ENCODE measurements at places on chromosomes 4 and X.
A peak's percentile ranks its signal among the peaks of the same experiment; 100 is the strongest.

GRCh38 chrX:55484948-55485347 lies 4.7 kb downstream of the USP51 start:
- no peak for DNase-seq

DNA sequence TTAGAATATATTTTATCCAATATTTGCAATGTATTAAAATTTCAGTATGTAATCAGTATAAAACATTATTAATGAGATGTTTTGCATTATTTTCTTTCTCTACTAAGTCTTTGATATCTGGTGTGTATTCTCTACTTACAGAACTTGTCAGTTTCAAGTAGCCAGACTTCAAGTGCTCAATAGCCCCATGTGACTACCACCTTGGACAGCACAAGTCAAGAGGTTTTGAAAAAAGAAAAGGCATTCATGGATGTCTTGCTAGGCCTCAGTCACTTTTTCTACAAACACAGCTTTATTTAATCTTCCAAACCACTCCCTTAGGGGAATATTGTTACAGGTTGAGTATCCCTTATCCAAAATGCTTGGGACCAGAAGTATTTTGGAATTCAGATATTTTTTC lies 189.4 kb downstream of the QDPR start:
- DNase-seq, result no peak

DNA sequence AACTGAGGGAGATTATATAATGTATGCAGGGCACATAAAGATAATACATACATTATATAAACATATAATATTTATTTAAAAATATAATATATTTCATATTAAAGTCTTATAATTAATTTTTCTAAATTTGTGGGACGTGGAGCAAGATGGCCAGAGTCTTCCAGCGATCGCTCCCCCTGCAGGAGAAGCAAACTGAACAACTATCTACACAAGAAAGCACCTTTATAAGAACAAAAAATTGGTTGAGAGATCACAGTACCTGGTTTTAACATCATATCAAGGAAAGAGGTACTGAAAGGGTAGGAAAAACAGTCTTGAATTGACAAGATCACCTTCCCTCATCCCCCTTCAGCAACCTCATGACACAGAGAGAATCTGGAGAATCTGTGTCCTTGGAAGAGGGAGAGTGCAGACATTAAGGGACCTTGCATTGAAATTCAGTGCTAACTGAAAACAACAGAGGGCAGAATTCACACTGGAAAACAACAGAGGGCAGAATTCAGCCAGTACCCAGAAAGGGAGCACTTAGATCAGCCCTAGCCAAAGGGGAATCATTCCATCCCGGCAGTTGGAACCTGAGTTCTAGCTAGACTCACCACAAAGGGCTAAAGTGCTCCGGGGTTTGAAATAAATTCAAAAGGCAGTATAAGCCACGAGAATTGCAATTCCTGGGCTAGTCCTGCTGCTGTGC lies 262.5 kb upstream of the NDST3 start:
- no peak for DNase-seq

DNA sequence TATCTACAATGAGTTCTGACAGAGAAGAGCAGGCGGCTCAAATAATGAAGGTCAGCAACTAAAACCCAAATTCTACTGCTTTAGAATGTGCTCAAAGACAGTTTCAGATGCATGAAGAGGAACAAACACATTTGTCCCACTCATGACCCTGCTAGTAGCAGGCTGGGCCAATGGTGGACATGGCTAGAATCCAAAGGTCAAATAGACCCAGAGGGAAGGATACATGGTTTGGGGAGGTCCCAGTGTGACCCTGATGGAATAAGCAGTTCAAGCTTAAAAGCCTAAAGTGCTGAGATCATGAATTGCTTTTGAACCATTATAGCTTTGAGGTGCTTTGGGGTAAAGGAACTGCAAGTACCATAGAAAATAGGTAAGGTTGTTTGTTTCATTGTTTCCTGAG lies 450.7 kb downstream of the MID1IP1 start:
- DNase-seq, result no peak

DNA sequence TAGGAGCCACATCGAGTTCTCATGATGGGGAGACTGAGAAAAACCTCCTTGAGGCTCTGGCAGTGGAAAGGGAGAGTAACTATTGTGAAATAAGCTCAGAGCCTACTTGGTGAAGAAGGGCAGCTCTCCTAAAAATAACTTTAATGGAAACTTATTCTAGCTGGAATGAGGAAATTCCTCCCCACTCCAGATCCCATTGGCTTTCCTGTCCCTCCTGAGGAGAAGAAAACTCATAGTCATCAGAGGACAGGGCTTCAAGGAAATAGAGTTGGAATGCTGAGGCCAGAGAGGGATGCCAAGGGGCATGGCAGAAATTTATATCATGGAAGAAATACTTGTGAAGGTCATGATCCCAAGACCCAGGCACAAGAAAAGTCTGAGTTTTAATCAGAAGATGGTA lies 70.7 kb upstream of the TAPT1 start:
- no peak for DNase-seq

DNA sequence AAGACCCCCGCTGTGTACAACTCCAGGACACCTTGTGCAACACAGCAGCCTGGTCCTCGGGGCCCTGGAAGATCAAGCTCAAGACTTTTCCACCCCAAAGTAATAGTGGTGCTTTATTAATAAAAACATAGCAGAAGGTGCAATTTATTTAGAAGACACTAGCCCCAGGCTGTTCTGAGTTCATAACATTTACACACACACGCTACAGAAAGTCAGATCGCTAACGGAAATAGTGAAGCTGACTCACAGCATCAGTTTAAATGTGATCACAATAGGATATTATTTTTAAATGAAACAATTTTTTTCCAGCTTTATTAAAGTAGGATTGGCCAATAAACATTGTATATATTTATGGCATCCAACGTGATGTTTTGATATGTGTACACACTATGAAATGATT lies 141.0 kb downstream of the STK32B start:
- no peak for DNase-seq

DNA sequence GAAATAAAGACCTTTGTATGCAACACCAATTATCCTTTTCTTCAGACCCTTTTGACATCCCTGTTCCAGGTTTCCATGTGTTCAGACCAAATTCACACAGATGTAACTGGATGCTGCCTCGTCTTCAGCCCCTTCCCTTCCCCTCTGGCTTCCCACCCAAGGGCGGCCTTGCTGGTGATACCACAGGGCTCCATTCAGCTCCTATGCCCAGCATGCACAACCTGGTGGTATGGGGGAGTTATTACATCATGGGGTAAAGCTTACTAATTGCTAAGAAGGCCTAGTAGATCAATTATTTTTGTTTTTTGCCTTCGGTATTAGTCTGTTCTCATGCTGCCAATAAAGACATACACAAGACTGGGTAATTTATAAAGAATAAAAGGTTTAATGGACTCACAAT lies 317.0 kb upstream of the CXXC4 start:
- DNase-seq, result no peak

DNA sequence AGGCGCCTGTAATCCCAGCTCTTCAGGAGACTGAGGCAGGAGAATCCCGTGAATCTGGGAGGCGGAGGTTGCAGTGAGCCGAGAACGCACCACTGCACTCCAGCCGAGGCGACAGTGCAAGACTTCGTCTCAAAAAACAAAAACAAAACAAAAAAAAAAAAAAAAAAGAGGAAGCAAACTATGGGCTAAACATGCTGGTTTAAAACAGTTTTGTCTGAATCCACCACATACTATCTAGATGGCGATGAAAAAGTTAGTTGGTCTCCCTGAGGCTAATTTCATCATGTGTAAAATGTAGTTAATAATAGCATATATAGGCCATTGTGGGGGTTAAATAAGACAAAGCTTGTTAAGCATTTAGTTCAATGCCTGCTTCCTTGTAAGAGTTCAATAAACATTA lies 451.1 kb downstream of the RPA4 start:
- DNase-seq, result no peak

DNA sequence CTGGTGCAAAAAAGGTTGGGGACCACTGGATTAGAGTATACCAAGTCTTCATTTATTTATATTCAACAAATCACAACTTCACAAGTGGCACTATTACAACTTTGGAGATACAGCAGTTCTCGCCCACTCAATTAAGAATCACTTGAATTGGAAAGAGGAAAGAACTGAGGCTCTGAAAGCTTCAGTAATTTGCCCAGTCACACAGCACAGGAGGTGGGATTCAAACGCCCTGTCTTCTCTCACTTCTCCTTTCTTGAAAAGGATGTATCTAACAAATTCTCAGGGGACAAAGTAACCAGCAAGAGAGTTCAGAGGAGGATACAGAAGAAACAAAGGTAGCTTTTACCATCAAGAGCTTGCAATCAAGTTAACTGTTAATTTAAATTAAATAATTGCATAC lies 12.4 kb downstream of the SMIM14 start:
- DNase-seq, result peak; percentile 56

DNA sequence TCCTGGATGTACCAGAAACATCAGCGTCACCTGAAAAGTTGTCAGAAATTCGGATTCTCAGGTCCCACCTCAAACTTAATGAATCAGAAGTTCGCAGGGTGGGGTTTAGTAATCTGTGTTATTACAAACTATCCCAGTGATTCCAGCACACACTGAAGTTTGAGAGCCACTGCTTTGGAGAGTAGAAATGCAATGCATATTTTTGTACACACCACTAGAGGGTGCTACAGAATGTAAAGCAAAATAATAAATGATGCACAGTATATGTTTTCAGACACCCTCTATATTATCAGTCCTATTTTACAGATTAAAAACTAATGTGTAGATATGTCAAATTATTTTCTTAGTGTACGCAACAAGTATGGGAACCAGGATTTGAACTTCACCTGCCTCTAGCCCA lies 2.4 kb upstream of the MORF4L2 start:
- DNase-seq, result peak; percentile 84

GRCh38 chr4:146486565-146486964 lies 35.2 kb downstream of the SLC10A7 start:
- DNase-seq, result no peak

- peak; percentile 44 for DNase-seq
Observed at GRCh38 chr4:144347121-144347520, 206.6 kb upstream of the GYPA start.

DNA sequence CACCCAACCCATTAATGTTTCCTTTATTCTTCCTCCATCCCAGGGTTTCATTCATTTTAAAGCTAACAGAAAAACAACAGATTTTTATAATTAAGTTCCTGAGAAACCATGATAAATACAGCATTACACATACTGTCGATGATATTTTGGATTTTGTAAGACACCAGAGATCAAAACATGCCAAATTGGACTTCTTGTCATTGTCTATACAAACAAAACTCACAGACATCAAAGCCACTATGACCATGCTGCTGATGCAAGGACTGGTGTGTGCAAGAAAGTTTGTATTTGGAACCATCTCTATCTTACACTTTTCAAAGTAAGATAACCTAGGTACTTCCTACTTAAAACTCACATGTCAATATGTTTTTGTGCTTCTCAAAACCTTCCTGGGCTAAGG lies 294.0 kb upstream of the UGT8 start:
- no peak for DNase-seq

DNA sequence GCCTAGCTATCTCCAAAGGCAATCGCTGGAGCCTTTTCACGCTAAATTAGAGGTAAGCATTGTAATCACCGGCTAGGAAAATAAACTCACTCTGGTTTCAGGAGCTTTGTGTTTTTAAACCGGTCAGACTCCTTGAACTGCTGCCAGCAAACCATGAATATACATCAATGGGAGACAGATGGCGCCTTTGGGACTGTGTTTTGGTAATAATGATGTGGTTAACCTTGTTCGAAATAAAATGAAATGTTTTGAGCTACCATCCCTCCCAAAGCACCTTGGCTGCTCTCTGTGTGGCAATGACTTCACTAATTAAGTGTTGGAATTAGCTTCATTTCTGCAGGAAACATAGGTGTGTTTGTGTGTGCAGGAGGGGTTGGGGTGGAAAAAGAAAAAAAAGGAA lies 65.3 kb downstream of the CLNK start:
- no peak for DNase-seq

GRCh38 chr4:150743564-150744342 lies 161.8 kb downstream of the MAB21L2 start:
- DNase-seq, result no peak

DNA sequence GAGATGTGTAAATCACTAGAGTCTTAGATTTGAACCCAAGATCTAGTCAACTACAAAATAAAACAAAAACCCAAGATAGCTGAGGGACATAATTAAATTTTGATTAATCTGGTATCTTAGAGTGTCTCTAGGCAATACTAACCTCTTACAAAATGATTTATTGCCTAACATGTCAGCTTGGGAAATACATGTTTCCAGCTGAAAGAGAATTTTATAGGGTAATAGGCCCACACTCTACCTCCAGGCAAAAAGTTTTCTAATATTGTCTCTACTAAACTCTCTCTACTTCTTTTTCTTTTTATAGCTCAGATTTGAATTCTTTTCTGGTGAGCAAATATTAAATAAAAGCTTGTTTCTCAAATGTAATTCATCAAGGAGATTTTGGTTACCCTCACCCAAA lies 263.2 kb downstream of the IL15 start:
- DNase-seq, result no peak

DNA sequence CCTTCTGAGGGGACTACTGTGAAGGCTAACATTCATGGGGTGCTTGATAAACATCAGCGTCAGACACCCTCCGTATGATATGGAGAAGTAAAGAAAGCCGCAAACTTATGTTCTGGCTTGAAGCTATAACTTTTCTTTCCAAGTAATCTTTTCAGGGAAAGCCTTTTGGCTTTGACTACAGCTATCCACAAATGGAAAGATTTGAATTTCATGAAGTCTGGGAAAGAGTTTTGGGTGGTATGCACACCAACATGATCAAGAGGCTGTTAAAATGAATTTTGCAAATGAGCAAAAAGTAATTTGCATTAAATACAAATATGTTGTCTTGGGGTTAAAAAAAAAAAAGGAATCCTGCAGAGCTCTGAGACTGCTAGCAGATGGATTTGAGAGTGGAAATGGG lies 114.8 kb upstream of the LIMCH1 start:
- DNase-seq, result no peak

DNA sequence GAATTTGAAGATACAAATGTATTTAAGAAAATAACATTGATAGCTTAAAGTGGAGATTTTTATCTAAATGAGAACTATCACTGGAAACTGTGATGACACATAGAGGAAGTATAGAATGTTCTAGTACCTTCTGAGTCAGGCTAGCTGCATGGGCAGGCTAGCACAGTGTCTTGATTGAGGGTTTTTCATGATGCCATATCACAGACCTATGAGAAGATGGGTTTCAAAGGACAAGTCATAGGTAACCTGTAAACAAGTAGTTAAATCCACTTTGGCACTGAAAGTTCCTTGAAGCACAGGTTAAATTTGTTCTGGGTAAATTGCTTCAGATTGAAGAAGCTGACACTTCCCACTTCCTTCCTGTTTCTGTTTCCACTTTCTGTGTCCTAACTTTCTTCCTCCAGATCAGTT lies 48.2 kb upstream of the CDKN2AIP start:
- peak; percentile 65 for DNase-seq

GRCh38 chr4:53055716-53056403 lies 193.7 kb downstream of the RASL11B start:
- DNase-seq, result peak; percentile 50

DNA sequence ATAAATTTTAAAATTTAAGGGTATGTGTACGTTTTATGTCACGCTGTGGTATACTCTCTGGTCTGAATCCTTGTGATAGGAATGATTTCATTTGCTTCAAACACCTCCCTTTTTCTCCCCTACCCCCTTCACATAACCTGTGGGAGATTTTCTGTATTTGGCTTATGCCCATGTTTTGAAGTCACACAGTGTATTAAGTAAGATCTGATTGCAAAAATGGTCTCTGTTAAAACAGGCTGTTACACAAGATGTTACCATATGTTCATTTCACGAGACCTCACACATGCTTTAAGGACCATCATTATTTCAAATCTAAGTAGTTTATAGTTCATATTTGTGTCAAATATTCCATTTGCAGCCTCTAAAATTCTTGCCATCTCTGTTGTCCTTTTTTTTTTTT lies 63.5 kb downstream of the TMEM131L start:
- DNase-seq, result no peak

All from pons (tissue), 1 donor.